ENCODE measurements at places on chromosomes 11 and 22. TPM values are rescaled to one million over a fixed set of nuclear protein-coding genes. Genes with fewer than 3 reads are reported as not detected.

- DNase-seq, result no peak
- no peaks in the 10 kb centered on the region for H3K27me3 ChIP-seq
- no peaks in the 10 kb centered on the region for H3K4me1 ChIP-seq
- H3K4me3 ChIP-seq, result no peak overlapping the region
- no peak overlapping the region for H3K27ac ChIP-seq
These were observed 18.6 kb upstream of the NXPE4 start for GRCh38 chr11:114614127-114614720.

GRCh38 chr22:50045211-50046018 lies 12.7 kb downstream of the TTLL8 start:
- H3K36me3 ChIP-seq, result peaks cover 3% of the 10 kb centered on the region
- no peak overlapping the region for H3K4me3 ChIP-seq
- peak; percentile 90 for DNase-seq
- H3K4me1 ChIP-seq, result peaks cover 2% of the 10 kb centered on the region

GRCh38 chr11:12125609-12126149 lies 15.3 kb downstream of the MICAL2 start:
- peaks cover 67% of the 10 kb centered on the region for H3K4me1 ChIP-seq
- DNase-seq, result no peak
- peak overlapping the region; percentile 95 for H3K27ac ChIP-seq
- peaks cover 8% of the 10 kb centered on the region for H3K36me3 ChIP-seq

- no peak overlapping the region for H3K4me3 ChIP-seq
- H3K36me3 ChIP-seq, result no peaks in the 10 kb centered on the region
- H3K27ac ChIP-seq, result no peak overlapping the region
These were observed 16.9 kb upstream of the CCDC188 start for GRCh38 chr22:20167643-20168322.

DNA sequence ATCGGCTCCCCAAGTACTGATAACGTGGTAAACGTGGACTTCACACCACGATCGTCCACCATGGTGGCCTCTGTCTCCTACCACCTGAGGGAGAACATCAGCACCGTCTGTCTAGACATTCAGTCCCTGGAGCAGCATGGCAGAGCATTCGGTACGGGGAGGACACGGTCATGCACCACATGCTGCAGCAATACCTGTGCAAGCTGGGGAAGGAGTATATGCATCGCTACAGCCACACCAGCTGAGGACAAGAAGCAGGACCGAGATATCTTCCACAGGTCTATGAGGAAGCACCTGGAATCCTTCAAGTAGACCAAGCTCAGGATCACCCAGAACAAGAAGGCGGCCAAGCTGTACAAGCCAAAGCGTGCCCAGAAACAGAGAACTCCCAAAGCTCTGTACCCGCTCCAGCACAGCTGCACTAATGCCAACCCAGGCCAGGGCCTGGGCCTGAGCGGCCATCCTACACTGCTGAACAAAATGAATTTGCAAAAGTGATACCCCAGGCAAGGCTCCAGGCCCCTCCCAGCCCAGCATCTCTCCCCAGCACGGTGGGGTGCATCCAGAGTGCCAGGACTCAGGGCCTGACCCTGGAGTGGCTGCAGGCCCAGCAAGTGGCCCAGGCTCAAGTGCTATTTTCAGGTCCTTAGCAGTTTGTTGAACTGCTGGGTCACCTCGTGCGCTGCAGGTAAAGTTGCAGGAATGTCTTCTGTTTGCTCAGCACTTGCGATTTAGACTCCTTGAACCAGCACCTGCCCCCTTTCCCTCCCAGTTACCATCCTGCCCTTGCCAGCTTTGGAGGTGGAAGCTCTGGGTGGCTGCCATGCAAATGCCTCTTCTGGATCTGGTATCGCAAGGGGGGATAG lies 119.3 kb upstream of the SERPIND1 start:
- H3K36me3 ChIP-seq, result no peaks in the 10 kb centered on the region
- H3K27me3 ChIP-seq, result peaks cover 28% of the 10 kb centered on the region
- no peak overlapping the region for H3K4me3 ChIP-seq
- H3K4me1 ChIP-seq, result no peaks in the 10 kb centered on the region
- no peak for DNase-seq

- no peaks in the 10 kb centered on the region for H3K36me3 ChIP-seq
- H3K27me3 ChIP-seq, result peaks cover 2% of the 10 kb centered on the region
- H3K4me1 ChIP-seq, result no peaks in the 10 kb centered on the region
- DNase-seq, result peak; percentile 52
- H3K27ac ChIP-seq, result no peak overlapping the region
These were observed 41.7 kb downstream of the LMO1 start for GRCh38 chr11:8221917-8222495.

GRCh38 chr11:6576471-6577373 lies 26.7 kb downstream of the RRP8 start:
- H3K27me3 ChIP-seq, result no peaks in the 10 kb centered on the region
- peaks cover 22% of the 10 kb centered on the region for H3K4me1 ChIP-seq
- DNase-seq, result no peak
- H3K4me3 ChIP-seq, result no peak overlapping the region
- peaks cover 4% of the 10 kb centered on the region for H3K36me3 ChIP-seq

GRCh38 chr11:130645164-130645842 lies 196.9 kb downstream of the ADAMTS15 start:
- no peak for DNase-seq
- no peak overlapping the region for H3K27ac ChIP-seq
- H3K27me3 ChIP-seq, result no peaks in the 10 kb centered on the region
- peaks cover 18% of the 10 kb centered on the region for H3K4me1 ChIP-seq
- no peaks in the 10 kb centered on the region for H3K36me3 ChIP-seq

GRCh38 chr22:37804881-37805809 lies 2.6 kb upstream of the GCAT start:
- H3K36me3 ChIP-seq, result no peaks in the 10 kb centered on the region
- H3K27me3 ChIP-seq, result no peaks in the 10 kb centered on the region
- H3K4me3 ChIP-seq, result peak overlapping the region; percentile 83
- H3K4me1 ChIP-seq, result peaks cover 50% of the 10 kb centered on the region
- no peak for DNase-seq

GRCh38 chr11:84214557-84214956 lies 928.4 kb upstream of the CCDC90B start:
- no peaks in the 10 kb centered on the region for H3K36me3 ChIP-seq
- H3K4me1 ChIP-seq, result no peaks in the 10 kb centered on the region
- no peak overlapping the region for H3K4me3 ChIP-seq
- no peak overlapping the region for H3K27ac ChIP-seq

GRCh38 chr11:118998388-118998717 lies 415 bp downstream of the CENATAC start:
- H3K27ac ChIP-seq, result peak overlapping the region; percentile 90
- no peaks in the 10 kb centered on the region for H3K27me3 ChIP-seq
- peaks cover 32% of the 10 kb centered on the region for H3K4me1 ChIP-seq
- H3K4me3 ChIP-seq, result peak overlapping the region; percentile 96
- peaks cover 2% of the 10 kb centered on the region for H3K36me3 ChIP-seq

Gene C11orf16
- total RNA-seq, result not detected

Gene MMP27
- not detected for total RNA-seq

Gene SLC22A12
- total RNA-seq, result not detected

Gene MYBPC3
- not detected for total RNA-seq

Gene TUBA8
- 1.4 TPM for total RNA-seq

Gene TEX12
- not detected for total RNA-seq

Gene COA4
- total RNA-seq, result 57.4 TPM

Gene TMEM121B
- 0.59 TPM for total RNA-seq

Gene OR6A2
- 0.19 TPM for total RNA-seq

Gene CDHR5
- total RNA-seq, result not detected
